ENCODE measurements at places on chromosomes 16 and 17.

- DNase-seq, result peak; percentile 14
Observed at GRCh38 chr17:30021708-30022317, 80.4 kb downstream of the EFCAB5 start.

DNA sequence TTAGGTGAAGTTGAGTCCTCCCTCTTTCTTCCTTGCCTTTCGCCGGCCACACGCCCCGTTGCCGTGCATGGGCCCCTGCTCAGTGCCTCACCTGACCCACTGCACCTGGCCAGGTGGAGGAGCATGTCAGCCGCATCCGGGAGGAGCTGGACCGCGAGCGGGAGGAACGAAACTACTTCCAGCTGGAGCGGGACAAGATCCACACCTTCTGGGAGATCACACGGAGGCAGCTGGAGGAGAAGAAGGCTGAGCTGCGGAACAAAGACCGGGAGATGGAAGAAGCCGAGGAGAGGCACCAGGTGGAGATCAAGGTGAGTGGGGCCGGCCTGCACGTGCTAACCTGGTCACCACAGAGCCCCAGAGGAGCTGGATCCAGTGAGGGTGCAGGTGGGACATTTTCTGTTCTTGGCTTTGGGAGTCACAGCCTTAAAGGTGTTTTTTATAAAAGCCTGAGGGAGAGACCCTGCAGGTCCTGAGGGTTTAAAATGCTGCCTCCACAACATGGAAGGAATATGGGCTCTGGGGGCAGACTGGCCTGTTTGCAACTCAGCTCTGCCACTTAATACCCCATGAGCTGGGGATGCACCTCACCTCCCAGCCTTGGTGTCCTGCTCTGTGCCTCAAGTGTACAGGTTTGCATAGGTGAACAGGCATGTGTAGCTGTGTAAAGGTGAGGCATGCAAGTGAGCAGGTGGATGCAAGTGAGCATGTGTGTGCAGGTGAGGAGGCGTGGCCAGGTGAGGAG is 12.1 kb upstream of the DBNDD1 start:
- no peak for DNase-seq

DNA sequence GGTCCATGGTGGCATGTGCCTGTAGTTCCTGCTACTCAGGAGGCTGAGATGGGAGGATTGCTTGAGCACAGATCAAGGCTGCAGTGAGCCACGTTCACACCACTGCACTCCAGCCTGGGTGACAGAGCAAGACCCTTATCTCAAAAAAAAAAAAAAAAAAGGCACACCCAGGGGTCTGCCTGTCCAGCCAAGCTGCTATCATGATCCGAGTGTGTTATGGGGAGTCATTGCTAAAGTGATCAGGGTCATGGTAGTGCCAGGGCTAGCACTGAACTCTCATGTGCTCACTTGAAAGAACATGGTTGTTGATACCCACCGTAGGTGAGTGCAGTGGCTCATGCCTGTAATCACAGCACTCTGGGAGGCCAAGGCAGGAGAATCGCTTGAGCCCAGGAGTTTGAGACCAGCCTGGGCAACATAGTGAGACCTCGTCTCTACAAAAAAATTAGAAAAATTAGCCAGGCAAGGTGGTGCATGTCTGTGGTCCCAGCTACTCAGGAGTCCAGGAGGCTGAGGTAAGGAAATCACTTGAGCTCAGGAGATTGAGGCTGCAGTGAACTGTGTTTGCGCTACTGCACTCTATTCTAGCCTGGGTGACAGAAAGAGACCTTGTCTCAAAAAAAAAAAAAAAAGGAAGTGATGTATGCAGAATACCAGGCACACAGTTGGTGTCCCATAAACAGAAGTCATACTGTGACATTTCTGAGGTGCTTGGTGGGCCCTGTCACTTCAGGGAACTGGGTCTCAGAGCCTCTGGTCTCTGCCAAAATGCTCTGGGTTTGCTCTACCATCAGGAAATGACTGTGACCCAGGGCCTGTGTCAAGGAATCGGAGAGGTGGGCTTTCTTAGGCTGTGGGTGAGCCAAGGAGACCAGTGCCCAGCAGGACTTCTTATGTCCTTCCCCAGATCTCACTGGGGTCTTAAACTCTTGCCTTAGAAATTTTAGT is 2.2 kb downstream of the PRM1 start:
- no peak for DNase-seq

DNA sequence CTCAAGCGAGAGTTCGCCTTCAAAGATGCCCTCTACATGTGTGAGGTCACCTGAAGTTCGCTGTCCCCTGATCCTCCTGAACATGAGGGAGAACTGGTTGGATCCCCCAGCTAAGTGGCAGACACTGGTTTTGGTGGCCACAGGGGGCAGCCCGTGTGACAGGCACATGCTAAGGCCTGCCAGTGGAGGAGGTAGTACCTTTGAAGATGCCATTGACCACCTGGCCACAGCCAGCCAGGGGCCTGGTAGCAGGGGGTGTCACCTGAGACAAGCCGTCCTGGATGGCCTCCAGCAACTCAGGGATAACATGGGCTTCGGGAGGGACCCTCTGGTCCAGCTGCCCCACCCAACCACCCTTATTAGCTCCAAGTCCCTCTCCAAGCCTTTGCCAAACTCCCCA is 7.3 kb upstream of the ALDH3A1 start:
- no peak for DNase-seq

DNA sequence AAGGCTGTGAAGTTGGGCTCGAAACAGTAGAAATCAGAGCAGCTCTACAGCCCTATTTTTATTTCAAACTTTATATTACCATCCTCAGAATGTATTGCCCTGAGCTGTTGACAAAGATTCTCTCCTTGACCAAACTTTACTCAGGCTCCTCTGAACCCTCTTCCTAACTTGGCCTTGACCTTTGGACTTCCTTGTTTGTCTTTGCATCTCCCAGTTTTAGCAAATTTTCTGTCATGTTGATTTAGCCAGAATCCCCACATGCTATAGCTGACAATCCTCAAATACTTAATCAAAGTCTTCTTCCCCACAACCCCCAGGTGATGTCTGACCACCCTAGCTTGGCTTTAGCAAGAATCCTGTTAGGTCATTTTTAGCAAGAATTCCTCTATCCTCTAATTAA is 87.4 kb upstream of the GRIN2A start:
- no peak for DNase-seq

DNA sequence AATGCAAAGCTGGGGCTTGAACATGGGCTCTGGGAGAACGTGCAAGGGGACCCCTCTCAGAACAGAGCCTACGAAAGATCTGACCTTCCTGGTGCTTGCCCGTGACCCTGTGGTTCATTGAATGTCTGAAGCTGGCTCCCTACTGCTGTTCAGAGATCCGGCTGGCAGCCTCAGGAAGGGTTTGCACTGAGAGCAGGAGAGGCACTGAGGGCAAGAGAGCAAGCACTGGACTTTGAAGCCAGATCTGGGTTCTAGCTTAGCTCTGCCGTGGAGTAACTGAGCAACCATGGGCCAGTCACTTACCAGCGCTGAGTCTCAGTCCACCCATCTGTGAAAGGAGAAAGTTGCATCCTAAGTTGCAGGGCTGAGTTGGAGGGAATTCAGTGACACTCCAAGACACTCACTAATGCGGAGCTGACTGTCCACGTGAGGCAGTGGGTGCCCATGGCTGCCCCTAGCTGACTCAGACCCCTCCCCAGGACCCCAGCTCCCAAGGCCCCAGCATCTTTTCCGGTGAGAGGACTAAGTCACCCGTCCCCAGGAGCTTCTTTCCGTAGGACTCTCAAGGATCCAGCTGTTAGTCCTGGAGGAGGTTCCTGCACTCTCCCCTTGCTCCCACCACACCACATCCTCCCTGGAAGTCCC is 41.3 kb downstream of the BEAN1 start:
- no peak for DNase-seq

GRCh38 chr17:66747578-66748275 is 87.2 kb upstream of the CACNG5 start:
- no peak for DNase-seq

- DNase-seq, result no peak
Observed at GRCh38 chr16:85266857-85267256, 154.6 kb upstream of the CIBAR2 start.

DNA sequence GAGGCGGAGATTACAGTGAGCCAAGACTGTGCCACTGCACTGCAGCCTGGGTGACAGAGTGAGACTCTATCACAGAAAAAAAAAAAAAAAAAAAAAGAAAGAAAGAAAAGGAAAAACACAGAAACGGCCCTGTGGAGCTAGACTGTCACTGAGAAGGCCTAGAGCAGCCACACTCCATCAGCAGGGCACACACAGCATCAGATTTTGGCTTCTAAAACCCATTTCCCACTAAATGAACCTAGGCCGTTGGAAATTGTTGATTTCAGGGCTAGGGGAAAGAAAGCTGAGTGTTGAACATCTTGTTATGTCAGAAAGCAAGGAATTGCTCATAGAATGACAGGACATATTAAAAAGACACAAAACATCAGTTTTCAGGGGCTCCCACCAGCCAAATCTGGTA is 48.9 kb downstream of the ZCCHC14 start:
- DNase-seq, result no peak

- no peak for DNase-seq
Observed at GRCh38 chr16:85227946-85228862, 115.9 kb upstream of the CIBAR2 start.

DNA sequence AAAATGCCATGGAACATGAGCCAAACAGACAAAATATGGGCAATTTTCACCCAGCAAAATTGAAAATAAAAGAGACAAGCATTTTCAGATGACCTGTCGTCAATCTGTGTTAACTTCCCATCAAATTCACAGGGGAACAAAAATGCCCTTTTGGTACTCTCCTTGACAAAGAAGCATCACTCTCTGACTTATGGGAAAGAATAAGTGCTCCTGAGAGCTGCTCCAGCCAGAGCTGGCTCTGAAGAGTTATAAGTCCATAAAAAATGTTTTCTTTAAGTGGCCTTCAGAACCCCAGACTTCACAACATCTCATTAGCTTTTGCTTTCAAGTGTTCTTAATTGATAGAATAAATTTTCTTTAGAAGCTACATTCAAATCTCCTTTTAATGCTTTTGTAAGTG is 721.4 kb upstream of the GOT2 start:
- DNase-seq, result no peak

- DNase-seq, result no peak
Observed at GRCh38 chr16:69145658-69146057, 13.2 kb downstream of the UTP4 start.

DNA sequence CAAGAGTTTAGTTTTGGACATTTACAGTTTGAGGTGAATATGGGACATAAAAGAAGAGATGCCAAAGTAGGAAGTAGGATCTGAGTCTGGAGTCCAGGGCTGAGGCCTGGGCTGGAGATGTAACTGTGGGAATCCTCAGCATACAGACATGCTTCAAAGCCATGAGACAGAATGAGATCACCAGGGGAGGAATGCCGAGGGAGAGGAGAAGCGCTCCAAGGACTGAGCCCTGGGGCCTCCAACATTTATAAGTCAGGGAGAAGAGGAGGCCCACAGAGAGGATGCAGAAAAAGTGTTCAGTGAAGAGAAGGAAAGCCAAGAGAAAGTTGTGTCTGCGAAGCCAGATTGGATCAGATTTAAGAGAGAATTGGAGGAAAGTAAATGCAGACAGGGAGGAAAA is 277.5 kb upstream of the MYOCD start:
- no peak for DNase-seq

GRCh38 chr16:75224306-75225082 is 5.7 kb downstream of the CTRB1 start:
- DNase-seq, result no peak

DNA sequence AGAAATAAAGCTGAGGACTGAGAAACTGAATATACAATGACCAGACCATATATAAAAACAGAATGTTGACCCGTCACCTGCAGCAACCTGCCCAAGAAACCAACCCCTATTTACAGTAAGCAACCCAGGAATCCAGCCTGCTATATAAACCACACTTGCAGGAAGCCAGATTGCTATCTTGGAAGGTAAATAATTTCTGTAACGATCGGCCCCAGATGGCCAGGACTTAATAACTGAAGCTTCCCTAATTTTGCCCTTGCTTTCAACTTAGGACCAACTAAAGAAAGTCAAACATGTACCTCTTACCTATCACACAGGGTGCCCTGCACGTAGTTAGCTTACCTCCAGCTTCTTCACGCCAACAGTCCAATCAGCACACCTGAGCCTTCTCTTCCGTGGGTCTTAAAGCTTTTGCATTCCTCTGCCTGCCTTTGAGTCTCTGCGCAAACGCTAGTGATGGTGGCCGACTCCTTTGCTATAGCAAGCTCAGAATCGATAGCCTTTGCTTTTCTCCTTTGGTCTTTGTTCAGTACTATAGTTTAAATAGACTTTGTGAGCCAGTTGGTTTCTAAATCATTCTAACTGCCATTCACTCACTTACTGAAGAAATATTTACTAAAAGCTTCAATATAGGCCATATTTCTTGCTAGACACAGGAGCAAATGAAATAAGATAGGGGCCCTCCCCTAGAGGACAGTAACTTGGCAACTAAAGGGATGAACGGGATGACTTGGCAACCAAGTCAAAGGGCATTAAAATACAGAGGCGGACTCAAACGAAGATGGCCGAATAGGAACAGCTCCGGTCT is 31.3 kb downstream of the MPHOSPH6 start:
- DNase-seq, result no peak

DNA sequence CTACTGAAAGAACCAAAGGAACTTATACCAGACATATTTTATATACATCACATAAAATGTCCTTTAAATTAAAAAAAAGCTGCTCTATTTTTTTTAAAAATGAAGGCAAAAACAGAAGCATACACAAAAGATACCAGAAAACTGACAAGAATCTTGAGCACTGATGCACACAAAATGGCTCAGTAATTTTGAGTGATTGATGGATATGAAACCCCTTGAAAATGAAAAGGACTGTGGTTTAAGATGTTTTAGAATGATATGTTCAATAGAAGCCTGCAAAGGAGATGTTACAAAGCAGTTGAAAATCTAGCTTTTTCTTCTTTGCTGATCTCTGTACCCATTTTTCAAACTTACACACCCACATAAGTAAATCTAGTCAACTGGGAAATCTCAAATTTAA is 2.7 kb downstream of the C16orf87 start:
- DNase-seq, result no peak

DNA sequence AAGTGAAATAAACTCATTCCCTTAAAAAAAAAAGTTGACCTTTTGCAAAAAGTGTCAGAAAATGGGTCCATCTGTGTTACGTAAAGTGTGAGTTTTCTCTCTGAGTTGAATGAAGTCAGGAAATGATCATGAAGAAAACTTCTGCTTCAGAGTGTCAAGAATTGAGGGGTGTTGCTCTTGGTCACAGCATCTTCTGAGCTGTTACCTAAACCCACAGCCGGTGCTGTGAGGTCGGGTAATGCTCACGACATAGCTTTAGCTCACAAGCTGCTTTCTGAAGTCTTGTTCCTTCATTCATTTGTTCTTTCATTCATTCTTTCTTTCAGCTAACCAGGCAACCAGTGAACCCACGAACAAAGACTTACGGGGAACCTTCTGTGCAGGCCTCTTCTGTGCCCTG is 372.1 kb downstream of the CPPED1 start:
- DNase-seq, result no peak
